ENCODE measurements at places on chromosomes 7 and 10. TPM values are rescaled to one million over a fixed set of nuclear protein-coding genes. Genes with fewer than 3 reads are reported as not detected.

The GIMAP2 gene
- 34.0 TPM for total RNA-seq

The PAX4 gene
- total RNA-seq: not detected

The PLEKHS1 gene
- total RNA-seq: 2.9 TPM

The VENTX gene
- total RNA-seq: 6.1 TPM

The TWIST1 gene
- not detected for total RNA-seq

The GPR15LG gene
- not detected for total RNA-seq

The OIT3 gene
- total RNA-seq: not detected

The ANKRD30A gene
- not detected for total RNA-seq

The MGAM2 gene
- 0.43 TPM for total RNA-seq

The EXOSC1 gene
- total RNA-seq: 30.4 TPM

The STRIP2 gene
- 1.2 TPM for total RNA-seq

The COPS6 gene
- 53.5 TPM for total RNA-seq

The IGFBP3 gene
- 65.3 TPM for total RNA-seq

The SAP25 gene
- 3.6 TPM for total RNA-seq

The HMX2 gene
- not detected for total RNA-seq

The SPDYE5 gene
- total RNA-seq: not detected

The TES gene
- 72.3 TPM for total RNA-seq

The ZNF487 gene
- 4.5 TPM for total RNA-seq

The CCDC6 gene
- 49.2 TPM for total RNA-seq

The ALDH18A1 gene
- total RNA-seq: 18.2 TPM

The ZNF727 gene
- 1.6 TPM for total RNA-seq

The ADAM22 gene
- total RNA-seq: 2.1 TPM

The GPR141 gene
- not detected for total RNA-seq

The PRSS37 gene
- not detected for total RNA-seq

The ARMC3 gene
- 0.57 TPM for total RNA-seq

The ANKRD1 gene
- 46.6 TPM for total RNA-seq

The WDFY4 gene
- 48.9 TPM for total RNA-seq

The ADAMTS14 gene
- total RNA-seq: 0.15 TPM

The SVOPL gene
- total RNA-seq: 0.63 TPM

The CCDC136 gene
- 1.1 TPM for total RNA-seq

The PPP1R17 gene
- not detected for total RNA-seq

The TCERG1L gene
- total RNA-seq: not detected

The CADPS2 gene
- total RNA-seq: 50.8 TPM

The CFAP69 gene
- total RNA-seq: 4.8 TPM

The ADARB2 gene
- total RNA-seq: 1.2 TPM

The PHKG1 gene
- total RNA-seq: 0.49 TPM

The ZNF277 gene
- 63.1 TPM for total RNA-seq

The SLF2 gene
- total RNA-seq: 27.9 TPM

The CALML5 gene
- total RNA-seq: not detected

The KCNMA1 gene
- 18.6 TPM for total RNA-seq

The DKK1 gene
- total RNA-seq: not detected

The CUL2 gene
- total RNA-seq: 22.7 TPM

Data from upper lobe of left lung (tissue), 6 donors.